Common myeloid progenitor, CD34-positive (primary cell): ENCODE measurements at places on chromosomes 16 and 17.

- DNase-seq, result peak; percentile 35
- H3K4me1 ChIP-seq, result peaks cover 20% of the 10 kb centered on the region
- no peaks in the 10 kb centered on the region for H3K27me3 ChIP-seq
- H3K27ac ChIP-seq, result no peak overlapping the region
Observed at GRCh38 chr17:44362949-44363612, 572 bp downstream of the FAM171A2 start.

DNA sequence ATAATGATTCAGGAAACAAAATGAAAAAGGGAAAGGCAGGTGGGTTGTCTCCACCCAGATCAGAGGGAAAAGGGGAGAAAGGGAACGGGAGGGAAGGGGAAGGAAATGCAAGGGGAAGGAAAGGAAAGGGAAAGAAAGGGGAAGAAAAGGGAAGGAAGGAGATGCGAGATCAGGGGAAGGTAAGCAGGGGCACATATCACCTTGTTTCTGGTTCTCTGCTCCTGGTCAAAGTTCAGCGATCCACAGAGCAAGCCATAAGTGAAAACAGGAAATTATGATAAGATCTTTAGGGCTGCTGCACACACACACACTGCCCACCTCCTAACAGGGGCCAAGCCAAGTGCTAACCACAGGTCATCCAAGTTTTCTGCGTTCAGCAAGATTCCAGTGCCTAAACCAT is 37.5 kb upstream of the GRIN2A start:
- no peaks in the 10 kb centered on the region for H3K27me3 ChIP-seq
- no peaks in the 10 kb centered on the region for H3K36me3 ChIP-seq
- DNase-seq, result no peak

- DNase-seq, result peak; percentile 7
- no peaks in the 10 kb centered on the region for H3K36me3 ChIP-seq
- no peak overlapping the region for H3K27ac ChIP-seq
- H3K27me3 ChIP-seq, result no peaks in the 10 kb centered on the region
Observed at GRCh38 chr17:73340093-73340596, 28.3 kb upstream of the CDC42EP4 start.

- H3K36me3 ChIP-seq, result no peaks in the 10 kb centered on the region
- DNase-seq, result no peak
- no peak overlapping the region for H3K4me3 ChIP-seq
- no peaks in the 10 kb centered on the region for H3K27me3 ChIP-seq
- no peak overlapping the region for H3K27ac ChIP-seq
- no peaks in the 10 kb centered on the region for H3K4me1 ChIP-seq
Observed at GRCh38 chr17:40241252-40241834, 22.2 kb downstream of the WIPF2 start.

- no peaks in the 10 kb centered on the region for H3K4me1 ChIP-seq
- H3K27ac ChIP-seq, result no peak overlapping the region
- H3K36me3 ChIP-seq, result peaks cover 8% of the 10 kb centered on the region
- no peaks in the 10 kb centered on the region for H3K27me3 ChIP-seq
- H3K4me3 ChIP-seq, result no peak overlapping the region
Observed at GRCh38 chr17:31216031-31216751, 80.8 kb downstream of the OMG start.

DNA sequence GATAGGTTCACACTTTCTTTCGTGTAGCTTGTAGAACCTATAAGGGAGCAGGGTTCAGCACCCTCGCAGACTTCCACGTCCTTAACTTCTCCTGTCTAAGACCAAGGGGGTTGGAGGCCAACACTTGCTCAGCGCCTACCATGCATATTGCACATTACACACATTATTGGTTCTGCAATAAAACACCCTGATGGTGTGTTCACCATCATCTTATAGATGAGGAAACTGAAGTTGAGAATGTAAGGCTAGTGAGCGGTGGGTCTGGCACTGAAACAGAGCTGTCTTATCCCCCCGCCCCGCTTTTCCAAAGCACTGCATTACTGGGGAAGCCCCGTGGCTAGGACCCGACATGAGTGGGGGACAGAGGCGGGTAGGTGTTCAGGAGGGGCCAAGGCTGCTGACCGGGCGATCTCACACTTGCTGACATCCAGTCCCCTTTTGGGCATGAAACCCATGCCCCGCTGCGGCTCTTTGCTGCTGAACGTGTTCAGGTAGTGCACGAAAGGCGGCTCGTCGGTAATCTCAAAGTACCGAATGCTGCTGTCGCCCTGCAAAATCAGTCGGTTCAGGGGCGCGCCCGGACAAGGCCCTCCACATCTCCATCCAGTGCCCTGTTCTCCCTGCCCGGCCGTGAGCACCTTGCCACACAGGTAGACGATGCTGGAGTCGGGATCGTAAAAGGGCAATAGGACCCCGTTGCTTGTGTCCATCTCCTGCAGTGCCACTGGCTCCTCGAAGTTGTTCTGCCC is 6.2 kb downstream of the CORO6 start:
- H3K4me1 ChIP-seq, result peaks cover 62% of the 10 kb centered on the region
- no peak overlapping the region for H3K27ac ChIP-seq
- no peak overlapping the region for H3K4me3 ChIP-seq
- DNase-seq, result no peak
- H3K27me3 ChIP-seq, result peaks cover 4% of the 10 kb centered on the region

GRCh38 chr16:28858421-28858820 is 5.2 kb upstream of the SH2B1 start:
- no peak overlapping the region for H3K4me3 ChIP-seq
- no peak for DNase-seq
- no peak overlapping the region for H3K27ac ChIP-seq
- H3K36me3 ChIP-seq, result no peaks in the 10 kb centered on the region
- H3K27me3 ChIP-seq, result no peaks in the 10 kb centered on the region
- H3K4me1 ChIP-seq, result peaks cover 7% of the 10 kb centered on the region

- H3K4me3 ChIP-seq, result no peak overlapping the region
- peaks cover 9% of the 10 kb centered on the region for H3K36me3 ChIP-seq
- no peaks in the 10 kb centered on the region for H3K27me3 ChIP-seq
- peaks cover 45% of the 10 kb centered on the region for H3K4me1 ChIP-seq
- peak overlapping the region; percentile 67 for H3K27ac ChIP-seq
Observed at GRCh38 chr17:75688209-75688825, 21.2 kb downstream of the SAP30BP start.

DNA sequence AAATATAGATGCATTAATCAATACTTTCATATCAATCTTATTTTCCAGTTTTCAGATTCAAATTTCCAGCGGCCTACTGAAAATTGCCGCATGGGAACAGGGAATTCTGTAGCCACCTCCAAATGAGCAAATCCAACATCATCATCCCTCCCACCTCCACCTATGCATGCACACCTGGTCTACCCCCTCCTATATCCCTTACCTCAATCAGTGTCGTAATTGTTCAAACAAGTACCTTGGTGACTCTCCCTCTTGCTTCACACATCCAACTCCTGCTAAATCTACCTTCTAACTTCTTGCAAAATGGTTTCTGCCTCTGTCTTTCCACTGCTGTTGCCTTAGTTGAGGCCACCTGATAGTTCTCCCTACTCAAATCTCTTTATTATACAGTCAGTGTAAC is 160.1 kb downstream of the SOX9 start:
- no peaks in the 10 kb centered on the region for H3K4me1 ChIP-seq
- no peaks in the 10 kb centered on the region for H3K27me3 ChIP-seq
- no peak overlapping the region for H3K27ac ChIP-seq

- no peak for DNase-seq
- H3K36me3 ChIP-seq, result peaks cover 59% of the 10 kb centered on the region
- H3K27me3 ChIP-seq, result no peaks in the 10 kb centered on the region
- H3K4me1 ChIP-seq, result no peaks in the 10 kb centered on the region
Observed at GRCh38 chr16:27508476-27508875, 41.2 kb downstream of the GTF3C1 start.

DNA sequence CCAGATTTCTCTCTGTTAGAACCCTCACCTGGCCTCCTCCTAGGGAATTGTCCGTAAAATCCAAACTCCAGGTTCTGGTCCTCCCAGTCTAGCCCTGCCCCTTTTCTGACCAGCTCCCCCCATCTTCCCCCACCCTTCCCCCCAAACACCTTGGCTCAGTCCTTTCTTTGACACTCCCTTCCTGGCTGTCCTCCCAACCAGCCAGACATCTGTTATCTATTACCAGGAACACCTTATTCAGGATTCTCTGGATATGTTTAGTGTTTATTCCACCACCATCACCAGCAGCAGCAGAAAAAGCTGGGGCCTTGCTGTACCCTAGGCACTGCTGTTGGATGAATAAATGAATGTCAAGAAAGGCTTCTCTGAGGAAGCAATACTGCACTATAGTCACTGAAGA is 4.0 kb upstream of the CMTM3 start:
- H3K27ac ChIP-seq, result no peak overlapping the region
- no peak overlapping the region for H3K4me3 ChIP-seq
- no peaks in the 10 kb centered on the region for H3K27me3 ChIP-seq
- no peak for DNase-seq
- H3K36me3 ChIP-seq, result no peaks in the 10 kb centered on the region

GRCh38 chr17:57783338-57783742 is 38.2 kb upstream of the CCDC182 start:
- H3K4me1 ChIP-seq, result peaks cover 28% of the 10 kb centered on the region
- no peak overlapping the region for H3K27ac ChIP-seq
- H3K4me3 ChIP-seq, result no peak overlapping the region
- DNase-seq, result peak; percentile 90
- no peaks in the 10 kb centered on the region for H3K27me3 ChIP-seq

- no peak overlapping the region for H3K27ac ChIP-seq
- peak; percentile 20 for DNase-seq
- no peaks in the 10 kb centered on the region for H3K27me3 ChIP-seq
- H3K36me3 ChIP-seq, result no peaks in the 10 kb centered on the region
Observed at GRCh38 chr16:23509782-23510163, 521 bp downstream of the GGA2 start.

DNA sequence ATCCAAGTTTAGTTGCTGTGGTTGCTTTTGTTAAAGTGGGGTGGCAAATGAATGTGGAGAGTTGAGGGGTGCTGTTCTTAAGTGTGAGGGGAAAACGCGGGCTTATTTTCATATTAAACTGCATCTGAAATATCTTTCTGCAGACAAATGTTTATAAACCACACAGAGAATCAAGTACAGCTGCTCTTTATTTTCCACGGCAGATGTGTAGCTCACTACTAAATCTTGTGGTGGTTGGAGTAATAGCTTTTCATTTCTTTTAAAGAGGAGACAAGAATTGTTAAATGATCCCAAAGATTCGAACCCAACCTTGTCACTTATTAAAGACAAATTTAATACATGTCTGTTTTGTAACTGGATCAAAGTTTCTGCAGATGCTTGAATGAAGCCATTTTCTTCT is 2.1 kb downstream of the CLTC start:
- H3K4me1 ChIP-seq, result peaks cover 61% of the 10 kb centered on the region
- H3K27me3 ChIP-seq, result no peaks in the 10 kb centered on the region
- peaks cover 3% of the 10 kb centered on the region for H3K36me3 ChIP-seq
- peak; percentile 35 for DNase-seq
- H3K4me3 ChIP-seq, result peak overlapping the region; percentile 98
- no peak overlapping the region for H3K27ac ChIP-seq

DNA sequence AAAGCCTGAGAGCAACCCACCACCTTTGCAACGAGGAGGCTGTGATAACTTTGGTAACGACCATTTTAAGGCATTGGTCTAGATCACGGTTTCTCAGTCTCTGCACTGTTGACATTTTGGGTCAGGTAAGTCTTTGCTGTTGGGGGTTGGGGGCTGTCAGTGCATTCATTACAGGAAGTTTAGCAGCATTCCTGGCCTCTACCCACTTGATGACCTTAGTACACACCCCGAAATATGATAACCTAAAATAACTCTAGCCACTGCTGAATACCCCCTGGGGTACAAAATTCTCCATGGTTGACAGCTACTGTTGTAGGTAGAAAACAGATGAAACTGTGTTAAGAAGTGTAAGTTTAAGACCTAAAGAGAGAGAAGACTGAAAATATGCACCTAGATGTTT is 36.3 kb downstream of the ADAMTS18 start:
- H3K27ac ChIP-seq, result no peak overlapping the region
- DNase-seq, result no peak
- H3K27me3 ChIP-seq, result no peaks in the 10 kb centered on the region
- no peaks in the 10 kb centered on the region for H3K36me3 ChIP-seq
- no peaks in the 10 kb centered on the region for H3K4me1 ChIP-seq

- no peaks in the 10 kb centered on the region for H3K36me3 ChIP-seq
- no peak overlapping the region for H3K27ac ChIP-seq
- H3K27me3 ChIP-seq, result no peaks in the 10 kb centered on the region
- no peak overlapping the region for H3K4me3 ChIP-seq
- DNase-seq, result no peak
Observed at GRCh38 chr17:65170839-65171238, 33.7 kb downstream of the RGS9 start.

- no peaks in the 10 kb centered on the region for H3K36me3 ChIP-seq
- no peaks in the 10 kb centered on the region for H3K27me3 ChIP-seq
- no peak overlapping the region for H3K4me3 ChIP-seq
- no peak overlapping the region for H3K27ac ChIP-seq
- no peaks in the 10 kb centered on the region for H3K4me1 ChIP-seq
Observed at GRCh38 chr17:33521784-33522183, 228.7 kb upstream of the ASIC2 start.

GRCh38 chr17:43400943-43401717 is 2.3 kb downstream of the ARL4D start:
- H3K27ac ChIP-seq, result no peak overlapping the region
- no peak overlapping the region for H3K4me3 ChIP-seq
- H3K27me3 ChIP-seq, result no peaks in the 10 kb centered on the region
- DNase-seq, result no peak

- H3K27me3 ChIP-seq, result no peaks in the 10 kb centered on the region
- H3K27ac ChIP-seq, result no peak overlapping the region
- no peaks in the 10 kb centered on the region for H3K4me1 ChIP-seq
- DNase-seq, result no peak
- H3K4me3 ChIP-seq, result no peak overlapping the region
Observed at GRCh38 chr17:77266213-77266612, 125.4 kb downstream of the SEC14L1 start.

DNA sequence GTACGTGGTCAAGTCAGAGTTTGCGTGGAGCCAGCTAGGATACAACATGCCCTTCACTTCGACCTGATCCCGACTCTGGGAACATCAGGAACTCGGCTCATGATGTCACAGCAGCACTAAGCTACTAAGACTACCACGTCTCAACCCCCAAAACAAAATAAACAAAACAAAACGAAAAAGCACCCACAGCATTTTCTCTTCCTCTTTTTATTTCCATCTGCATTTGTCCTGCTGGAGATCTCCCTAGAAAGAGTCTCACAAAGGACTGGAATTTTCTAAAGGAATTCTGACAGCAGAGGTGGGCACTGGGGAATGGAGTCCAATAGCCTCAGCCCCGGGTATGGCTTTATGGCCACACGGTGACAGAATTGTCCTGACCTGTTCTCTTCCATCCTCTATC is 196.6 kb downstream of the SALL1 start:
- H3K4me1 ChIP-seq, result no peaks in the 10 kb centered on the region
- H3K4me3 ChIP-seq, result no peak overlapping the region
- no peaks in the 10 kb centered on the region for H3K36me3 ChIP-seq
- no peak overlapping the region for H3K27ac ChIP-seq
- H3K27me3 ChIP-seq, result peaks cover 16% of the 10 kb centered on the region

- H3K36me3 ChIP-seq, result no peaks in the 10 kb centered on the region
- H3K4me1 ChIP-seq, result no peaks in the 10 kb centered on the region
- no peak overlapping the region for H3K27ac ChIP-seq
- H3K4me3 ChIP-seq, result no peak overlapping the region
Observed at GRCh38 chr16:59201821-59202220, 467.7 kb upstream of the GOT2 start.
